BJ (cell line): ENCODE measurements at places on chromosomes 6 and 20.
A peak's percentile ranks its signal among the peaks of the same experiment; 100 is the strongest.

DNA sequence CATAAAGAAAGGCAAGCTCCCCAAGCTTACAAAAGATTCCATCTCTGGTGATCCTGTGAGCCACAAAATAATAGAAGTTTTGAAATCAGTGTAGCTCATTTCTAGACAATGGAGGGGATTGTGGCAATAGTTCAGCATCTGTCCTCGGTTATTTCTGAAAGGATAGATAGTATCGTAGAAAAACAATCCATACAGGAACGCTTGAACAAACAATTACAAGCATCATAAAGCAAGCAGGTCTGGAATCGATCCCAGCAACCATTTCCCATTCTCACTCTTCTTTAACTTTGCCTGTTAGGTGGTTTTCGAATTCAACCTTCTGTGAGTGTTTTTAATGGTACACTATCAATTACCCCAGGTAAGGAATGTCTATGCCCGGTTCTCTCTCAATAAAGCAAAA lies 931.1 kb downstream of the KIF16B start:
- no peak for DNase-seq

DNA sequence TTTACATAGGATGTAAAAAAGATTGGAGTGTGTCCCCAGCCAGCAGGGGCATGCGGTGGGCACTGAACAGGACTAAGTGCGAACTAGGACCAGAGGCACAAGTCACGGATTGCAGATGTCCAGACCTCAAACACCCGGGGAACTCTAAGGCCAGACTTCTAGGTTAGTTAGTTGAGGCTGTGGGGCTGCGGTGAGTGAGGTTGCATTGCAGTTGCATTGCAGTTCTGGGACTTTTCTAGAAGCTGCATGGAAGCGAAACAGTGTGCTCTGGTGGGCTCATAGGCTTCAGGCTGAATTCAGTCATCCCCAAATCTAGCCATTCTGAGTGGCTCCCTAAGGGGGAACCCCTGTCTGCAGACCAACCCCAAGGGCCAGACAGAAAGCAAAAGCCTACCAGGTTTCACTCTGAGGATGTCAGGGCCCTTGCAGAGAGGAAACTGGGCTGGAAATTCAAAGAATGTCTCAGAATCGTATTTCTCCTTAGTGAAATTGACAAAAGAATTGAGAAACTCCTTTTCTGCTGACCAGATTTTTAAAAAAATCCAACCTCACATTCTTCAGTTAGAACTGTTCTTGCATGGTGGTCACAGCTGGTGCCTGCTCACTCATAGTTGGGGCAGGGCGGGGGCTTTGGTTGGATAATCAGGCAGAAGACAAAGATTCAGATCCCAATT lies 182.8 kb downstream of the ZDHHC14 start:
- peak; percentile 7 for DNase-seq

DNA sequence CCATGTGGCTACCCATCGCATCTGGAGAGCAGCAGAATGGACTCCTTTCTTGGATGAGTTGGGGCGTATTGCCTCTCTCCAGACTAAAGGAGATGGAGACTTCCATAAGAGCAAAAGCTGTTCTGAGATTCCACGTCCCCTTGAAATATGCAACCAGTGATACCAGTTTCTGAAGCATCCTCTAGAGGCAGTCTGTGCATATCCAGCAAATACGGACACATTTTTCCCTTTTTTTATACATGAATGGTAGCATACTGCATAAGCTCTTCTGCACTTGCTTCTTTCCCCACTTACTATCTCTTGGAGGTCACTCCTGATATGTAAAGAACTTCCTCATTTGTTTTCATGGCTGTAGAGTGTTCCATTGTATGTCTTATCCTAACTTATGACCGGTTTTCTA lies 34.6 kb downstream of the TAF8 start:
- DNase-seq = no peak

GRCh38 chr6:43328528-43328927 lies 19.9 kb upstream of the CRIP3 start:
- DNase-seq = no peak

DNA sequence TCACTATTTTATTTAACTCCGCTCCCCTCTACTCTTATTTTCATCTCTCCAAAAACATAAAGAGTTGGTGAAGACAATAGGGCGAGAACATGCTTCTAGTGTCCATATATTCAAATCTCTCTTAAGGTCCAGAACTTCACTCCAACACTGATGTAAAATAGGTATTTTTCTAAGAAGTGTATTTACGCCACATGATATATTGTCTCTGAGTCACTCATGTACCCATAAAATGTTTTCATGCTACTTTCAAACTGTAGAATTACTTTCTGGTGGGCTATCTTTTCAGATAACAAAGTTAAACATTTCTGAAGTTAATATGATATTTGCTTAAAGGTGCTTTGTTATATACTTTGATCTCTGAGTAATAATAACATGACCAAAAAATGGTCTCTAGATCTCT lies 124.1 kb upstream of the IFNGR1 start:
- no peak for DNase-seq

DNA sequence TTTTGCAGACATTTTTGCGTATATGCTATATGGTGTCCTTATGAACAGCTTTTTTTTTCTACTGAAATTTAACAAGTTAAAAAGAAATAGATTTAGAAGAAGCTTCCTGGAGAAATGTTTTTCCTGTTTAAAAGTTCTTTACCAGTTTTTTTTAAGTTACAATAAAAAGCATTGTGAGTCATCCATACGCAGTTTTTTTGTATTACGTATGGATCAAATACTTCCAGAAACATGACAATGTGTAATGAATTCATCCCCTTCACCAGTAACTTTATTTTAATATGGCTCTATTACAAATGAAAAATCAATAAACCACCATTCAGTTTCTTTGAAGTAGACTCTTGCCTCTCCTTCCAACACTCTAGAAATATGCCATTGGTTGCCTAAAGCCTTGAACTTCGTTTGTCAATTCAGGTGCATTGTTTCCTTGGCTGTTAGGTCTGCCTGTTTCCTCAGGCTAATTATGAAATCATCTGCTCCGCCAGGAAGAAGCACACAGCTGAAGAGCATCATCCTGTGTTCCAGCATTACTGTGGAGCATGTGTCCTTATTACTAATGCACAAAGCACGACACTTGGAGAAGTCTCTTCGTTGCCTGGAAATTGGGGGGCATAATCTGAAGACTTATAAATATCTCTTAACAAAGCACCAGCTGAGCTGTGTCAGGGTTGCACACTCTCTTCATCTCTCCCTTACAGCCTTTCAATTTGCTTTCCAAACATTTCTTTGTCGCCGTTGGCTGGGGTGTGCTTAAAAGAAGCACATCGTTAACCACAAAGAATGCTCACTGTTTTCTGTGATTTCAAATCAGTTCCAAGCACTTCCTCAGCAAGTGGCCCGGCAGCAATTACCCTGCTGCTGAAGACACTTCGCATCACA lies 9.6 kb downstream of the MOXD1 start:
- peak; percentile 75 for DNase-seq

GRCh38 chr6:105692613-105693215 lies 289.8 kb upstream of the PREP start:
- no peak for DNase-seq

GRCh38 chr6:139407718-139408222 lies 33.3 kb upstream of the CITED2 start:
- peak; percentile 100 for DNase-seq

- DNase-seq = no peak
These were observed 4.5 kb upstream of the MMP9 start for GRCh38 chr20:46004187-46004586.

- no peak for DNase-seq
These were observed 17.4 kb upstream of the CSE1L start for GRCh38 chr20:49028684-49029083.

GRCh38 chr6:141443032-141443431 lies 689.7 kb upstream of the GJE1 start:
- DNase-seq = no peak

DNA sequence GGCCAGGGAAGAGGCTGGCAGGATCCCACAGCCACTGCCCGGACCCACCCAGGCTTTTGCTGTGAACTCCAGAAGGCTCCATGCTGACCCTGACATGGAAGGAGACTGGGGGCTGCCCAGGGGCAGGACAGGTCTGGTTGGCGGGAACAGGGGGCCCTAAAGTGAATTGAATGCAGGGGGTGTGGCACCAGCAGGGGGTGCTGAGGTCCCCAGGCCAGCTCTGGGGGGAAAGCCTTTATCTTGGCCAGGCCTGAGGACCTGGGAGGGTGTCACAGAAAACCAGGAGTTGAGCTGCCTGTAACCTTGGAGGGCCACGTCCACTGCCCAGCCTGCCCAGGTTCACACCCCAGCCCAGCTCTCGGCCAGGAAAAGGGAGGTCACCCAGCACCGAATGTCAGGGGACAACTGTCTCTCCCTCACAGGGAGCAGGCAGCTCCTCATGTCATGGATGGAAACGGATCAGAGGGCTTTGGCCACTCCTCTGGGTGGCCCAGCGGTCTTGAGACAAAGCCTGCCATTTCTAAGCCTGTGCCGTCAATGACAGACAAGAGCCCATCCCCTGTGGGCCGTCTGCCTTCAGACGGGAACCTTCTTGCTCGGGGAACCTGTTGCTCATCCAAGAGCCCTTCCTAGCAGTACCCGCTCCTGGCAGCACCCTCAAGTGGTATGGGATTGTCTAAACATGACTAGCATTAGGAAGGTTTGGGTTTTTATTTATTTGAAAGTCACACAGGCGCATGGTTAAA lies 2.9 kb upstream of the YTHDF1 start:
- DNase-seq = no peak

DNA sequence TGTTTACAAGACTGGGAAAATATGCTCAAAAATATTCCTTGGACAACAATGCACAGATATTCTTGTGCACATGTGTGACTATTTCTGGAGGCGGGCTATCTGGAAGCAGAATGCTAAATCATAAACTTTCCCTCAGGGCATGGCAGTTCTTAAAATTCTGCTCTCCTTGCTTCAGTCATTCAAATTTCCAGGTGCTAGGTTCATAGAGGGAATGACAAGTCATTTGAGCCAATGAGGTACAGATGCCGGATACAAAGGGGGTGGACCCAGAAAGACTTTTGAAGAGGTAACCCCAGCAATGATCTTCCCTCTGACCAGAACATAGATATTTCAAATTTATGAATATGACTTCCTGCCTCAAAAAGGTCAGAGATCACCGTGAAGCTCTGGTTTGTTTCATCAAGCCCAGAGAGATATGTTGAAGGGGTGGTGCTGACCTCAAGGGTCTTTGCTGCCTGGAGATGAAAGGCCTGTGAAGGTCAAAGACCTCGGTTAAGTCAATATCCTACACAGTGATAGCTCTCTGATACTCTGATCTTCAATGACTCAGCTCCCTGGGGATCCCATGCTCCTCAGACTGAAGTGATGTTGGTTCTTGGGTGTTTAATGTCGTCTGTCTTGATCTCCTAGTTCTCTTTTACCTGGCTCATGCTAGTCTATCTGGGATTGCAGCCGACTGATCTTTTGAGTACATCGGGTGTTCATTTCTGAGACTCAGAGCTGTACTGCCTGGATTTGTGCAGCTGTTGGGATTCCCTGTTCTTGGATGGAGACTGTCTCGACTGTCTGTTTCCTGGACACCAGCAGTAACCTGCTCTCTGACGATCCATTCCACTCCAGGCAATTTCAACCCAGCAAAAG lies 47.5 kb upstream of the TSHZ2 start:
- no peak for DNase-seq

DNA sequence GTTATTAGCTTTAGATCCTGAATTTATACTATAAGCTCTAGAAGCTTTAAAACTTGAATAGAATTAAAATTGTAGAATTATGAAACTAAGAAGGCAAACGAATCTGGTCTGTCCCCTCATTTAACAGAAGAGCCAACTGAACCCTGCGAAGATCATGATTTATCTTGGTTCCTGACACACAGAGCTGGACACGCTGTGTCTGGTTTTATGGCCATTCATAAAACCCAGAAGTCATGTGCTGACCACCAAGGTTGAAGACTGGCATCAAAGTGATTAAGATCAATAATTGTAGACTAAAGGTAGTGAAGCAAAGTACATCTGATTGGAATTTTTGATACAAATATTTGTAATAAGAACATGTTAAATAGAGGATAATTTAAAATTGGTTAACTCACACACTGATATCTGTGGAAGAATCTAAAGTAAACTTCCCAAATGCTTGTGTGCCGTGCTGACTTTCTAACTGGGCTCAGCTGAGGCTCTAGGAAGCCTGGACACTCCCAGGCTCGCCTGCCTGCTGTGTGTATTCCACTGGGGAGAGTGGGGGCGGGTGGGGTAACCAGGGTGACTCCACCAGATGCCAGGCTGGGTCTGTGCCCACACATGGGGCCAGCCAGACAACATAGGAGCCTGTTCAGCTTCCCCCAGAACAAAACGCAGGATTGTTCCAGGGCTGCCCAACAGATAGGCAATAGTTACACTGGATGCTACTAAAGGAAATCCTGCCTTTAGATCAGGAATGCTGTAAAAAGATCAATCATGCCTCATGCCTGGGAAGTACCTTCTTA lies 42.1 kb upstream of the SLC22A3 start:
- no peak for DNase-seq

- DNase-seq = no peak
These were observed 1.5 kb upstream of the PMEPA1 start for GRCh38 chr20:57711311-57711712.

DNA sequence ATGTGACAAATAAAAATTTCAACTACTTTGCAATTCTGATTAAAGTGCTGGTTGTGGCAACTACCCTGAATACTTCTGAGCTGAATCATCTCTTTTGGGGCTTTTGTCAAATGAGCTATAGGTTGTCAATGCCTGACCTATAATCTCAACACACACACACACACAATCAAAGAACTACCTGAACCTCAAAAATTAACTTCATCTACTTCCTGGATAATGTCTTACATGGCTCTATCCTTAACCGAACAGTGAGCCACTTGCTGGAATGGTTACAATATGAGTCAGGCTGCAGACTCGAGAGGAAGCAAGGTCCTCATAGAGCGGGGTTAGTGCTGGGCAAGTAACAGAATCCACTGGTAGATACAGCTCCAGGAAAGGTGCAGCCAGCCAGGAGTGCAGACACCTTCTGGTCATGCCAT lies 70.6 kb upstream of the DST start:
- DNase-seq = peak; percentile 40

DNA sequence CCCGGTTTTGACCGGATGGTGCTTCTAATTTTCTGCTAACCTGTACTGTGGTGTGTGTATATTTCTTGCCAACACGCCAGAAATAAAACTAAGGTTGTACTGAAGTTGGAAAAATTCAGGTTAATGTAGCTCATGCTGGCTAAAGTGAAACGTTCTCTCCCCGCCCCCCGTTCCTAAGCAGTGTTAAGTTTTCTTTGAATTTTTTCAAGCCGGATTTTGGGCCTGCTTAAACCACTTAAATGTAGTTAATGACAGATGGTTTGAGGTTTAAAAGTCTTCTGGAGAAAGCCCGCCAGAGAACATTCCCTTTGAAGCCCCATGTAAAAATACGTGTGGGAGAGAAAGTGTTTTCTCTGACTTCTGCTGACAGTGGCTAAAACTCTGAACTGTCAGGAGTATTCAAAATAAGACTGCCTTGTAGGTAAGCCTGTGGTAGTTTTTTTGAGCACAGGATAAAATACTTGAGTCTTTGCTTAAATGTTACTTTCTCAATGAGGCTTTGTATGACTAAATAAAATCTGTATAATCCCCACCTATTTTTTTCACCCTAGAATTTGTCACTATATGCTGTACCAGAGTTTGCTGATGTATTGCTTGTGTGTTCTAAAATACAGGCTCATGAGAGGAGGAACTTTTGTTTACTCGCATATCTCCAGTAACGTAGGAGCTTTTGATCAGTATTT lies 101.3 kb downstream of the OR2B2 start:
- no peak for DNase-seq

GRCh38 chr20:58642441-58642840 lies 8.6 kb upstream of the STX16 start:
- no peak for DNase-seq
